ENCODE measurements at places on chromosomes 6 and 20.

DNA sequence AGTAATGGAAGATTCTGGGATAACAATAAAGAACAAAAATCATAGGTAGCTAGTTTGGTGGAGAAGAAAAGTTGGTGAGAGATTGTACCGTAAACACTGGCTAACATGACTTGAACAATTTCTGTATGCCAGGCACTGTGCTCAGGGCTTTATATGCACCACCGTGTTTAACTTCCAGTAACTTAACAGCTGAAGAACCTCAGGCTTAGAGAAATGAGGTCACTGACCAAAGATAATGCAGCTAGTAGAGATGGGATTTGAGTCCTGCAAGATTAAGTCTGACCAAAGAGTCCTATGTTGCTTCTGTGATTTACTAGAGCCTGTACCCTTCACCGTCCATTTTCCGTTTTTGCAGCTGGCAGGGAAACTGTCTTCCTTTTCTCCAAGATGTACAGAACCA is 2.7 kb downstream of the CSTF1 start:
- DNase-seq: no peak

GRCh38 chr6:159061805-159062563 is 17.2 kb upstream of the TAGAP start:
- no peak for DNase-seq

GRCh38 chr6:14676977-14677781 is 559.6 kb downstream of the CD83 start:
- no peak for DNase-seq

DNA sequence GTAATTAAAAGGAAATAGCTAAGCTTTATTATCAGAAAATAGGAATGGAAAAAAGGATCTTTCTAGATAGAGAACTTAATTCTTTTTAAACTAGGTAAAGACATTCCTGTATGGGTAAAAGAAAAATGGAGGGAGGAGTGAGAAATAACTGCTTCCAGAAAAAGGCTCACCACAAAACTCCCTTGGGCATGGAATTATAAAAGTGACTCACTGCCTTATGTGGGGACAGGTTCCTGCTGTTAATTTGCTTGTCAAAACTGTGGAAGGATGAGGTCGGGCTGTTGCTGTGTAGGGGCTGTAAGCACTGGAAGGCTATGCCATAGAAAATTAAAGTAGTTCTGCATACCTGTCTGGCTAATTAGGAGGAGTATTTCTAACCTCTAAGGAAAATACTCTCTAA is 158.7 kb downstream of the UBE3D start:
- no peak for DNase-seq

DNA sequence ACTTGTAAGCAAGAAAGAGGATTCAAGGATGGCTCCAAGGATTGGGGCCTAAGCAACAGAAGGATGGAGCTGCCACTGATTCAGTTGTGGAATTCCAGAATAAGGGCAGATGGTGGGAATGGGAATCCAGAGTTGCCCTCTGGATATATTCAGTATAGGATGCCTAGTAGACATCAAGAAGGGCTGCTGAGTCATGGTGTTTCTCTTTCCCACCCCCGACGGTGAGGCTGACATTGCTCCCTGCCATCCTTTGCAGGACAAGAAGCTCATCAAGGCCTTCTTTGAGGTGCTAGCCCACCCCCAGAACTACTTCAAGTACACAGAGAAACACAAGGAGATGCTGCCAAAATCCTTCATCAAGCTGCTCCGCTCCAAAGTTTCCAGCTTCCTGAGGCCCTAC is 11.2 kb upstream of the ZNF76 start:
- DNase-seq: peak; percentile 24

DNA sequence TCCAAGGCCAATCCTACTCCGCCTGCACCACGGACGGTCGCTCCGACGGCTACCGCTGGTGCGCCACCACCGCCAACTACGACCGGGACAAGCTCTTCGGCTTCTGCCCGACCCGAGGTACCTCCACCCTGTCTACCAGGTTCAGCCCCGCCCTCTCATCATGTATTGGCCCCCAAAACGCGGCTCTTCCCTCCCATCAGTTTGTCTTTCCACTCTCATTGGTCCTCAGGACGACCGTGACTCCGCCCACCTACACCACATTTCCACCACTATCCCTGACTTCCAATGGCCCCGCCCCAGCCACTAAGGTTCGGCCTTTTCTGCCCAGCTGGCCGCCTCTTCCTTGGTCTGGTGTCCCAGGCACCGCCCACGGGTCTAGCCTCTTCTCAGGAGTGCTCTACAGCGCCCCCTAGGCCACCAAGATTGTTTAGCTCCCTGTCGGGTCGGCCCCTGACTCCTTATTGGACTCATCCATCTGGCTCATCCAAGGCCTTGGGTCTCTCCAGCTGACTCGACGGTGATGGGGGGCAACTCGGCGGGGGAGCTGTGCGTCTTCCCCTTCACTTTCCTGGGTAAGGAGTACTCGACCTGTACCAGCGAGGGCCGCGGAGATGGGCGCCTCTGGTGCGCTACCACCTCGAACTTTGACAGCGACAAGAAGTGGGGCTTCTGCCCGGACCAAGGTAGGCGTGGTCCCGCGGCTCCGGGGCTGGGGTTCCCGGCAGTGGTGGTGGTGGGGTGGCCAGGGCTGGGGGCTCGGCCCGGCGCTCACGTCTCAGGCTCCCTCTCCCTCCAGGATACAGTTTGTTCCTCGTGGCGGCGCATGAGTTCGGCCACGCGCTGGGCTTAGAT is 3.1 kb downstream of the MMP9 start:
- DNase-seq: no peak

DNA sequence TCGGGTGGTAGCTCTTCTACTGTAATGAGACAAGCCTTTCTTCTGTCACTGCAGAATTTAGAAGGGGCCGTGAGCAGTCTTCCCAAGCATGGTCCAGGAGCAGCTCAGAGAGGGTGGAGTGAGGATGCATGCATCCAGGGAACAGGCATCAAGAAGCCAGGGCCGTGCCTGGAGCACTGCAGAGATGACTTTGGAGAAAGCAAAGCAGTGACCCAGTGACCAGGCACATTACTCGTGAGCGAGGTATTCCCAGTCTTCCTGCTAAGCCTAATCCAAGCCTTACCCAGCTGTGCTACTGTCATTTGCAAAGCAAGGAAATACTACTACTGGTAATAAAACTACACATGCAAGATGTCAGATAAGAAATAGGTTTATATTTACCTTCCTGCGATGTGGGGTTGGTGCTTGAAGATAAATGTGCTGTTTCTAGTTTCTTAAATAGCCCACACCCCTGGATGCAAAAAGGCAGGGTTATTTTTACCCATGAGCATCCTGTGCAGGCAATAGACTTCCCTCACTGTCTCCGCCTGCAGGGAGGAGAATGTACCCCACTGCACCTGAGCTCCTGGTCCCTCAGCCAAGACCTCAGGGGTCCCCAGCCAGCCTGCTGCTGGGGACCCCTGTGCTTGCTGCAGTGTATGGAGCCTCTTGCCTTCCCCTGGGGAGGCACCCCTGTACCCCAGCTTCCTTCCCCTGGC is 62.9 kb downstream of the SSR1 start:
- DNase-seq: no peak

GRCh38 chr6:75296811-75297779 is 12.5 kb upstream of the TMEM30A start:
- DNase-seq: no peak

DNA sequence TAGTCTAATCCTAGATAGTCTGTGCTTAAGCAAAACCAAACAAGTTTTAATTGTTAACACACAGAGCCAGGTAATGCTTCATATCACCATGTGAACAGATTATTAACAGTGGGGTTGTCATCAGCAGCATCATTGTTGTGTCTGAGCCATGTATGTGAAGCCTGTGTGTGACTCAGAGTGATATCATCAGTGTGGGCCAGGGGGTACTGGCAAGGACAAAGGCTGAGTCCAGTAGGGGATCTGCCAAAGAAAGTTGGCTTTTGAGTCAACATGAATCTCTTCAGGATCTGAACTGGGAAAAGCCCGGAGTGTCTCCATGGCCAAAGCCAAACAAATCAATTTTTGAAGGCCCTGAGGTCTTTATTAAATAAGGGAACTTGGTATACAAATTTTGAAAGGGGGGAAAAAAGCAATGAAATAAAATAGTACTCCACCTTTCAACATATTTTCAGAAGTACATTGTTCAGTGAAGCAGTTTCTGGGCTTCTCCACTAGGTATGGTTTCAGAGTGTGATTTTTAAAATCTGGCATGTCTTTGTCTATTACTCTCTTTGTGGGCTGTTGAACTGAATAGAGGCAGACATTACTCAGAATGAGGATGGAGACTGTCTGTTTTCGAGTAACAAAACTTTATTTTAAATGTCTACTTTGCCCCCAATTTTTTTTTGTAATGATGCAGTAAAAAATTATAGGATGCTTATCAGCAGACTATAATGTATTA is 444.2 kb upstream of the JAG1 start:
- no peak for DNase-seq

GRCh38 chr20:23147964-23148730 is 62.0 kb upstream of the CD93 start:
- no peak for DNase-seq

DNA sequence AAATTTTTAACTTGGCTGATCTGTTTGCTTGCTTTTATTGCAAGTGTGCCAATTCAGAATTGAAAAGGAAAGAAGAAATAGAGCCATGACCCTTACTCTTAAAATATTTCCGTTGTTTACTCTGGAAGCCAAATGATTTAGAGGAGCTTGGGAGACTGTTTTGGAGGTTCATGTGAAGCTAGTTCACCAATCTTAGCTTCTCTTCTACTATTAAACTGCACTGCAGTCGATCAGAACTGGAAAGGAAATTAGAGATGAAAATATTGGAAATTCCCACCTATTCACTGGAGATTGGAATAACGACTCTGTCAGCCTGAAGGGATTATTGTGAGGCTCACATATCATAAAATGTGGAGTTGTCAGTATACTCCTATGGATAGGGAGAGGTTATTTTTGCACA is 81.8 kb downstream of the MLIP start:
- no peak for DNase-seq

DNA sequence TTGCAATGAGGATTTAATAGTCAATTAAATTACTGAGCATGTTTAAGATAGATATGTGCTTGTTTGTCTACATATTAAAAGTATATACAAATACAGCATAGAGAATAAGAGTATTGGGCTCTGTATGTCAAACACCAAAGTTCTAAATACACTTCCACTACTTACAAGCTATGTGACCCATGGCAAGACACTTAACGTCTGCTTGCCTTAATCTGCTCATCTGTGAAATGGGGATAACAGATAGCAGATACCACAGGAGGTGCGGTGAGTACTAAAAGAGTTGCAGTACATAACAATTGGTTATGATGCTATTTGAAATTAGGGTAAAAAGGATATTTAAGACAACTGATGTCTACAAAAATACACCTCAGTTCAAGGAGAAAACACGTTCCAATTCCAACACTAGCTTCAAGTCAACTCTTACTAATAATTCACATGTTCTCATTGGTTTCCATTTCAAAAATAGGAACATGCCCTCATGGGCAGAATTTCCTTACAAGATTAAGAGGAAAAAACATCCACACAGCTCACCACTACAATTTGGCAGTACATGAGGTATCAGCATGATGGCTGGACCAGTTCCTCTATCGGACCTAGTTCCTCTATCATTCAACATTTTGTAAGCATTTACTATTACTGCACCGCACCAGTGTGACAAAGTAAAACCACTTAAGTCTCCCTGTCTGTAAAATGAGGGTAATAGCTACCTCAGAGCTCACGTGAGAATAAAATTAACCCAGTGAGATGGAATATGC is 101.1 kb downstream of the SMLR1 start:
- DNase-seq: no peak

GRCh38 chr6:25743868-25744267 is 10.7 kb upstream of the SLC17A4 start:
- DNase-seq: no peak

- no peak for DNase-seq
Measured at GRCh38 chr6:9205645-9206044, 770.3 kb upstream of the SLC35B3 start.

- DNase-seq: no peak
Measured at GRCh38 chr20:25050082-25050481, 7.9 kb downstream of the ACSS1 start.

GRCh38 chr20:32885185-32885584 is 26.5 kb downstream of the EFCAB8 start:
- DNase-seq: no peak

- no peak for DNase-seq
Measured at GRCh38 chr6:27043244-27043643, 204.3 kb upstream of the PRSS16 start.

DNA sequence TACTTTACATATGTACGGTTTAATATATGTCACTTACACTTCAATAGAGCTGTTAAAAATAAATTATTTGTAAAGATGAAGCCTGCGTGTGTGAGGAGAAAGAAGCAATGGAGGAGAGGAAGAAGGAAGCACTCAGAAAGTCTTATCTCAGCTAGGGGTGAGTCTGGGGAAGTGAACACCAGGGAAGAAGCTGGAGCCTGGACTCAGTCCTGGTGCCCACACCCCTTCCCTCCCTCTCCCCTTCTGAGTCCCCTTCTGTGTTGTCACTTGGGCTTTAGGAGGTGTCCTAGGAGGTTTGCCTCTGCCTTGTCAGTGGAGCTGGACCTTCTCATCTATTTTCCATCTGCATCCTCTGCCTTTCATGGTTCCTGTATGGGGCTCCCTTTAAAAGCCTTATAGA is 1.9 kb downstream of the SIRPB2 start:
- DNase-seq: no peak

- DNase-seq: no peak
Measured at GRCh38 chr6:109117346-109118035, 22.2 kb downstream of the CEP57L1 start.

DNA sequence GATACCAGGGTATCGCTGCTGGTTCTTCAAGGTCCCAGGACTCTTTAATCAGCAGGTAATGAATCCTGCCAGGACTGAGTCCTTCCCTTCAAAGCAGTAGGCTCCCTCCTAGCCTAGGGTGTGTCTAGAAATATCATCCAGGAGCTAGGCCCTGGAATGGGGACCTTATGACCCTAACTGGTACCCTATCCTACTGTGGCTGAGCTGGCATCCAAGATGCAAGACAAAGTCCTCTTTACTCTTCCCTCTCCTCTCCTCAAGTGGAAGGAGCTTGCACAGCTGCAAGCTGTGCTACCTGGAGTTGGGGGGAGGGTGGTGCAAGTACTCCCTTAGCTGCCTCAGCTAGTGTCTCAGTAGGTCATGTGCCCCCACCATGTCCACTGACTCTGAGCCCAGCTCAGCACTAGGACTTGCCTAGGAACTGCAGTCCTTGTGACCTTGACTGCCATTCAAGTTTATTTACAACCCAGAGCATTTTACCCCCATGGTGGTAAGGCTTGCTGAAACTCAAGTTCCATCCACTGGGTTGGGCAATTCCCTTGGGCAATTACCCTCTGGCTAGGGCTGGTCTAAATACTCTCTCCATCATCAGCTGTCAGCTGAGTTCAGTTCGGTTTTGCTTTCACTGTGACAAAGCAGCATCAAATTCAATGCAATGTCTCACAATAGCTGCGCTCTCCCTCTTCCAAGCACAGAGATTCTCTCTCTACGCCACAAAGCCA is 48.4 kb upstream of the TOP1 start:
- DNase-seq: no peak

DNA sequence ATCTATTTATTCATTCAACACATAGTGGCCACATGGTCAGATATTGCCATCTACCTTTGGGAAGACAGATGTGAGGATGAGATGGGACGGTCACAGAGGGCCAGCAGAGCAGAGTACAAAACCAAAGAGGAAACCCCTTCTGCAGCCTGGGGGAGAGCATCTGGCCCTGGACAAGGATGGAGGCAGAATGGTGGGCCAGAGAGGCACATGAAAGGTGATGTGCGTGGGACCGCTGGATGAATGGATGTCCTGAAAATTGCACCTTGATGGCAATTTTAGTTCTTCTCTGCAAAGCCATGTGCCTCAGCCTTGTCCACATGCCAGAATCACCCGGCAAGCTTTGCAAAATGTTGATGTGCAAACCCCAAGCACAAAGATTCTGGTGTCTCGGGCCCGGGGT is 77.4 kb upstream of the CD93 start:
- no peak for DNase-seq

All from CD4-positive, CD25-positive, alpha-beta regulatory T cell (primary cell).